ENCODE measurements at places on chromosomes 3 and 15. TPM values are rescaled to one million over a fixed set of nuclear protein-coding genes. Genes with fewer than 3 reads are reported as not detected.

DNA sequence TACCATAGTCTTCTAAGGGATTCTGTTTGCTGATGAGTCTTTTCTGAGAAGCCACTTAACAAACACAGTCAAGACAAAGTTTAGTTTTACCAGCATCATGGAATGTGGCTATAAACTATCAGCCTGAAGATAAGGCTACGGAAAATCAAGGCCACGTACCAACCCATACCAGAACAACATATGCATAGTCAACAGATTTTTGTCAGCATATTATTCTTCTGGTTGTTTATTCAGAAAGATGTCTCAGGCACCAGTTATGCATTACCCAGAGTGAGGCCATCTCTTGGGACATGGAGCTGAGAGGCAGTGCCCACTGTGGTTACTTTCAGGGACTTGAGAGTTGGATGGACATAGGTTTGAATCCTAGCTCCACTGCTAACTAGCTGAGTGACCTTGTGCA lies 60.4 kb downstream of the SOX2 start:
- DNase-seq = no peak

NOX5 gene
- total RNA-seq = 0.09 TPM

DNA sequence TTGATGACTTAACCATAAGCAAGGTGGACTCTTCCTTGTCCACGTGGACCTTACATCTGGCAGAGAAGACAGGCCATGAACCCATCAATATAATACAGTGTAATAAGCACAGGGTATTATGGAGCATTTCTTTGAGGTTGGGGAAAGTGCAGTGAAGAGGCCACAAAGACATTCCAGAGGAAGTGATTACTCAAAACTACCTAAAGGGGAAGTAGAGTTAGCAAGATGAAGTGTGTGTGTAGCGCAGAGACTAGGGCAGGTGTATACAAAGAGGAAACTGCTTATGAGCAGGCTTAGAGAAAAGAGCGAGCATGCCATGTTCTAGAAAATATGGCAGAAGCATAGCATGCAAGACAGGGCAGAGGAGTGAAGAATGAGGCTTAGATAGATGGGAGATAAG lies 17.9 kb downstream of the CP start:
- DNase-seq = no peak

GRCh38 chr3:24168977-24169376 lies 223.9 kb downstream of the NR1D2 start:
- DNase-seq = no peak

- DNase-seq = no peak
These were observed 210.6 kb downstream of the ATP8B4 start for GRCh38 chr15:49908236-49908932.

ZWILCH gene
- total RNA-seq = 7.4 TPM

DNA sequence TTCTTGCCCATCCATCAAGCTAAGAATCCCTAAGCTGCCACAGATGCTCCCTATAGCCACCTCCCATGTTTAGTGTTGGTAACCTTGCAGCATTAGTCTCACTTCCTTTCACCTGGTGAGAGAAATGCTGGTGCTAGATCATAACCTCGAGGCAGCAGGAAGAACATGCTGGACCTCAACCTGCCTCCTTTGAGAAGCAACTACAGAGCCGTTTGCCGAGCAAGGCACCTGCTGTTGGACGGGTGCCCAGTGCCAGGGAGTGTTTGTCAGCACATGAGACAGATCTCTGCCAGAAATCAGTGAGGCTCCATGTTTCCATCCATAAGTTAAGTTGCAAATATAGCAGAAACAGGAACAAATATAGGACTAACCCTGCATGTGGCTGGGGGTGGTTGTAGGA lies 955.7 kb downstream of the TUSC7 start:
- no peak for DNase-seq

HHATL gene
- total RNA-seq = 0.65 TPM

Measured in lung (tissue), 17 donors.